ENCODE measurements at places on chromosomes 1 and 21.

GRCh38 chr21:46205766-46206162 is 21.5 kb upstream of the SPATC1L start:
- no peak for DNase-seq

DNA sequence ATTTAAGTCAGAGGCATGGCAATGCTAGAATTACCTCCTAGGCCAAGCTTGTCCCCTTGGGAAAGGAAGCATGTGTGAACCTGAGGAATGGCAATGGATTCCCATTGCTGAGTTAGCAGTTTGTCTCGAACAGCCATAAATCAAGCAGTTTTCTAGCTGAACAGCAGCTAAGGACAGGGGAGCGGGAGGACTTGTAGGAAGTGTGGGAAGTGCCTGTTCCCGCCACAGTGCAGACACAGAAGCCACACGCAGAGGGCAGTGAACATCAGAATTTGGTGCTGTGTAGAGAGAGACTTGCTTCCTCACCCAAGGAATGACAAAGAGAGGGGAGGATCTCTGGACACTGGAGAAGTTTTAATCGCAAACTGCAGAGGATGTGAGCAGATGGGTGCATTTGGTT is 3.8 kb downstream of the PHGDH start:
- DNase-seq: no peak

GRCh38 chr1:44141531-44141930 is at the start of gene KLF18:
Gene KLF18 (minus strand): TSS chr1:44141631. CDS start chr1:44141631, 0 bp downstream.
- no peak for DNase-seq

DNA sequence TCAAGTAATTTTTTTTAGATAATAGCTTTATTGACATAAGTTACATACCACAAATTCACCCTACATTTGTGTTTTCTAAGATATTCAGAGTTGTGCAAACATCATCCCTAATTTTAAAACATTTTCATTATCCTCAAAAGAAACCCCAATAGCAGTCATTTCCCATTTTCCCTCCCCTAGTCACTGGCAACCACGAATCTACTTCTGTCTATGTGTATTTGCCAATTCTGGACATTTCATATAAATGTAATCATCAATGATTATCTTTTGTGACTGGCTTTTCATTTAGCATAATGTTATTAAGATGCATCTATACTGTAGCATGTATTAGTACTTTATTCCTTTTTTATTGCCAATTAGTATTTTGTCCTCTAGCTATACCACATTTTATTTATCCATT is 88.8 kb upstream of the SLFNL1 start:
- no peak for DNase-seq

GRCh38 chr1:233151861-233152260 is 143.7 kb downstream of the PCNX2 start:
- DNase-seq: no peak

DNA sequence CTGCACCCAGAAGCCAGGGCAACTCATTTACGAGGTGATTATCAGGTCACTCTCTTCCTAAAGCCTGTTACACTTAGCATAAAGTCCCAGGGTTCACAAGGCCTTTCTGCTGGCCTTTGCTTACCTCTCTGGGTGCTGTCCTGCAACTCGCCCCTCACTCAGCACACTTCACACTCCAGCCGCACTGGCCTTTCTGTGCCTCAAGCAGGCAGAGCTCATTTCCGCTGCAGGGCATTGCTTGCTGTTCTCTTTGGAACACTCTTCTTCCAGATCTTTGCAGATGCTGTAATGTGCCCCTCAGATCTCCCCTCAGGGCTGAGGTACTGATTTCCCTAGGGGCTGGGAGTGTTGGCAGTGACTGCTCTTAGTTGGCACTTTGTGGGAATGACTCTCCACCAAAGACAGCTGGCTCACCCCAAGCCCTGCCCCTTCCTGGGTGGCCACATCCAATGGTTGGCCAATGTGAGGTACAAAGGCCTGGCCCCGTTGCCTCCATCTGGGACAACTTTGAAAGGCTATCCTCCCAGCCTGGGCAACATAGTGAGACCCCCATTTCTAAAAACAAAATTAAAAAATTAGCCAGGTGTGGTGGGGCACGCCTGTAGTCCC is 50.8 kb upstream of the SSBP3 start:
- no peak for DNase-seq

- no peak for DNase-seq
Observed at GRCh38 chr21:19523061-19523460, 1119.5 kb upstream of the TMPRSS15 start.

DNA sequence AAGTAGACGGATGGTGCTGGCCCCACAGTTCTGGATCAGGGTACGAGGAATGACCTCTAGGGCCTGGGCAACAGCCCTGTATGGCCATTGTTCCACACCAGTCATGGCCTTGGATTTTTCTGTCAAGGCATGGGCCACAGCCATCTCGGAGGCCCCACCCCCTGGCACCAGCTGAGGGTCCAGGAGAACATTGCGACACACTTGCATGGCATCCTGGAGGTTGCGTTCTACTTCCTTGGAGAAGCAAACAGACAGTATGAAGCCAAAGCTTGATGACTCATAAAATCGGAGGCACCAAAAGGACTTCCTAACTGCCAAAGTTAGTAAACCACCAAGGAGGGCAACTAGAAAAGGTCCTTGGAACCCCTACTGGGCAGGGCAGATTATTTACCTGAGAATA is 11.9 kb upstream of the VHLL start:
- no peak for DNase-seq

- no peak for DNase-seq
Observed at GRCh38 chr1:53220962-53221286, 490 bp upstream of the CZIB start.

DNA sequence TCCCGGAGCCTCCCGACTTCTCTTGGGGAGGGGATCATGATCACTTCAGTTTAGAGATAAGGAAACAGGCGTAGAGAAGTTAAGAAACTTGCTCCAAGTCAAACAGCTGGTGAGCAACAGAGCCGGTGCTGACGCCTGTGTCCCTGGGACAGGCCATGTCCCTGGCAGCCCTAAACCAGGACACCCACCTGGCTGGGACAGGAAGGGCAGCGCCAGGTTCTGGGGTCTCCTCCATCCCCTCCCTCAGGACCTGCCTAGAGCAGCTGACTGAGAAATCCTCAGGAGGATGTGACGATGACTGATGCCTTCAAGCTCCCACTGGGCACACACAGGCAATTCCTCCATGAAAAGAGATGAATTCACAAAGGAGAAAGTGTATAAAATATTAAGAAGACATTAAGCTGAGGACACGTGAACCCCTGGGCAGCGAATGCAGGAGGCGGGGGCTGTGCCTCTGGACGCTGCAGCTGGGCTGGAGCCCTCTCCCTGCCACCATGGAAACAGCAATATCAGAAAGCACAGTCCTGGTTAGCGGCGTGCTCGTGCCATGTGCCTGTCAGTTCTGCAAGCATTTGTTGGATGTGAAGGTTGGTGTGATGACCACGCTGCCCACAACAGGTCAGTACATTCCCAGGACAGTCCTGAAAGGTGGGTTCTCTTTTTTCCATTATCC is 40.1 kb upstream of the C1orf174 start:
- DNase-seq: no peak

Measured in GM12865 (cell line).